Right lung (tissue), 10 donors: ENCODE measurements at places on chromosomes 3 and 15.

- no peak for DNase-seq
These were observed 4.8 kb downstream of the SACM1L start for GRCh38 chr3:45693941-45694521.

DNA sequence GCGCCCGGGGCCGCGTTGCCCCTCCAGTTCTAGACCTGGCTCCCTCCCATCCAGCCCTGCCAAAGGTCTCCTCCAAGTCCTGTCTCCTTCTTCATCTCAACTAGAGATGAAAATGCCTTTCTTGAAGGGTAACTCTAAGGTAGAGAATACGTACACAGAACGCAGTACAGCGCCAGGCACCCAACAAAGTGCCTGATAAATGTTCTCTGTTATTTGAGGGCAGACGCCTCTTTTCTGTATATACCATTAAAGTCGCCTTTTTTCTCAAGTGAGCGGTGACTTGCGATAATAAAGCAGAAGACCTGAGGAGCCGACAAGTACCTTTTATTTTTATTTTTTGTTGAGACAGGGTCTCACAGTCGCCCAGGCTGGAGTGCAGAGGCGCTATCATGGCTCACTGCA, 809 bp downstream of the CRTAP start:
- no peak for DNase-seq

DNA sequence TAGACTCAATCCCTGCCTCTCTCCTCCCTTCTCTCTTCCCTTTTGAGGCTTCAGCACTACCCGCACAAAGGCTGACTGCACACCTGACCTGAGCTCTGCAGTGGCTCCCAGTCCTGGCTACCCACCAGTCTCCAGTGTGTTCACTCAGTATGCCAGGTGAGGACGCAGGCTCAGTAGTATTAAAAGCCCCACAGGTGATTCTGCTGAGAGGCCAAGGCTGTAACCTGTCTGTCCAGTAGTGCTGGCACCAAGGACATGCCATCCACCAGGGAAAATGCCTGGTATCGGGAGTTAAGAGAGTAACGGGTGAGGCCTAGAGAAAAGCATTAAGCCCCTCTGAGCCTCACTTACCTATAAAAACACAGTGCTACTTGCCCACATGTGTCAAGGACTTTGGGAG, 20.9 kb downstream of the FYCO1 start:
- no peak for DNase-seq

DNA sequence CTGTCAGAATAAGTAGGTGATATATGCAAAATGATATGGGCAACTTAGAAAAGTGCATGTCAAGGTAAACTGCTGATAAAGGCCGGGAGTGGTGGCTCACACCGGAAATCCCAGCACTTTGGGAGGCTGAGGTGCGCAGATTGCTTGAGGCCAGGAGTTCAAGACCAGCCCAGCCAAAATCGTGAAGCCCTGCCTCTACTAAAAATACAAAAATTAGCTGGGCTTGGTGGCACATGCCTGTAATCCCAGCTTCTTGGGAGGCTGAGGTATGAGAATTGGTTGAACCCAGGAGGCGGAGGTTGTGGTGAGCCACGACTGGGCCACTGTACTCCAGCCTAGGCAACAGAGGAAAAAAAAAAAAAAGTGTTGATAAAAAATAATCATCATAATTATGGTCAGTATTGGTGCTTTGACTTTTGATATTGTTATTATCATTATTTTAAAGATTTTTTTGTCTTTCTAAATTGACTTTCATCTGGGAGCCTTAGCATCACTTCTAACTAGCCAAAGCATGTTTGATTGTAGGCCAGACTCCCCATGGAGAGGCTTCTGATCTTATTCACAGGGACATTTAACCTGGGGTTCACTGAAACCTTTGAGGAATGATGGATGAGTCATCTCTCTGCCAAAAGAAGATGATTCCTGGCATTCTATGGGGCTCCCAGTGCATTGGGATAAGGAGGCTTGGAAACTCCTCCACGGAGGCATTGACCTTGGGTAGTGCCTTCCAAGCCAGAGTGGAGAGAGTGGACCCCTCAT, 5.6 kb downstream of the ZBTB38 start:
- DNase-seq = no peak

GRCh38 chr3:12630292-12630691, 33.6 kb downstream of the RAF1 start:
- DNase-seq = no peak

DNA sequence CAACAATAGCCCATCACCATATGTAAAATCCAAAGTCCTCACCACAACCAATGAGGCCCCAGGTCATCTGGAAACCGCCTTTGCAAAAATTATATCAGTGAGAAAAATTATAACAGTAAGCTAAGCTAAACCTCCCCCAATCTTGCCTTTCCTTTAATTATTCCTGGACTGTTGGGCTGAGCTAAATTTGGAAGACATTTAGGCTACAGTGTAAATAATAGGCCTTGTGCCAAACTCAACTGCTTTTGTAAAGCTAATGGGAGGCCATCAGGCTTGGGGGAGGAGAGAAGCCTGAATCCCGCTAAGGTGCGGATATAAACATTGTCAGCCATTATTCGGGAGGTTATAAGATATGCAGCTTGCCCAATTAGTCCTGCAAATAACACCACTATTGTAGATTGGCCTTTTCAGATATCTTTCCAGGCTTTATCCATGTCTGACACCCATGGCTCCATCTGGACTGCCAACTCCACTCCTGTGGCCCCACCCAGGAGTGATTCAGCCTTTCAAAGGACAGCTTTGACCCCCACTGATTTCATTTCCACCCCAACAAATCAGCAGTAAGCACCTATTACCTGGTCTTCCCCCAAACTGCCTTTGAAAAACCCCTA, 53.0 kb upstream of the CA12 start:
- DNase-seq = peak; percentile 38

DNA sequence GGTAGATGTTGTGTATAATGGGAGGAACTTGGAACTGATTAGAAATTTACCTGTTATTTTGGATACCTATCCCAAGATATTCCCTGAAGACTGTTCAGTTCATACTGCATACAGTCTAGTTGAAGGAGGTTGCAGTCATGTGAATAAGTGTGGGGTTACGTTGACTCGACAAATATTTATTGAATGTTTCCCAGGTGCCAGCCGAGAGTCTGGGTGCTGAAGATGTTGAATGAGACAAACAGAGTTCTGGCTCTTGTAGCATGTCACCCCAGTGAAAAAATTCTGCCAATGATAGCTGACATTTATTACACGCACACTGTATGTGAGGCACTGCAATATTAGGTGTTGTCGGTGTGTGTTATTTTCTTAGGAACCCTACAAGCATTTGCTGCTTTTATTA, 176.0 kb downstream of the KCNMB2 start:
- no peak for DNase-seq

- no peak for DNase-seq
These were observed 16.6 kb downstream of the ANKRD28 start for GRCh38 chr3:15781131-15781530.

DNA sequence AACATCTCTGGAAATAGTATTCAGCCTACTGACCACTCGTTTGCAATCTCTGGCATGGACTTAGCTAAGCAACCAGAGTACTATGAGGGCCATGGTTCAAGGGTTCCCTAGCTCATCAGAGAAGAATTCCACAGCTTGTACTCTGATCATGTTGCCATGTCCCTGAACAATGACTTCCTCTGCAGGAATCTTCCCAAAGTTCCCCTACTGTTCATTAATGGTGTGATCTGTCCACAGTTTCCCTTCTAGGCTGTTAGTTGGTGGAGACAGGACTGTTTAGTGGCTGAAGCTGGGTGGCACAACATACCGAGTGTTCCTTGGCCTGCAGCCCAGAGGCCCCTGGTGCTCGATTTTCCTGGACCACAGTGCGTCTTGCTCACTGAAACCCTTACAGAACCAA, 44.4 kb upstream of the GALNT15 start:
- DNase-seq = no peak

DNA sequence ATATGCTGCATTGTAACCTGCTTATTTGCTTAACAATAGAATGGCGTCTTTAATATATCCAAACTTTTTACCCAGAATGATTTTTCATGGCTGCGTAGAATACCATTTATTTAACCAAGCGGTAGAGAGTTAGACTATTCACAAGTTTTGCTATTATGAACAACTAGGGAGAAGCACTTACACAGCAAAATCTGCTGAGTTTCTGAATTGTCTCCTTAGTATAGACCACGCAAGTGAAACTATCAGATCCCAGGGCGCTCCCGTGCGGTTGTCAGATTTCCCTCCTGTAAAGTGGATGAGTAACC, 12.6 kb upstream of the ADPGK start:
- no peak for DNase-seq

- DNase-seq = no peak
These were observed 65.4 kb upstream of the TBC1D23 start for GRCh38 chr3:100195375-100195774.

DNA sequence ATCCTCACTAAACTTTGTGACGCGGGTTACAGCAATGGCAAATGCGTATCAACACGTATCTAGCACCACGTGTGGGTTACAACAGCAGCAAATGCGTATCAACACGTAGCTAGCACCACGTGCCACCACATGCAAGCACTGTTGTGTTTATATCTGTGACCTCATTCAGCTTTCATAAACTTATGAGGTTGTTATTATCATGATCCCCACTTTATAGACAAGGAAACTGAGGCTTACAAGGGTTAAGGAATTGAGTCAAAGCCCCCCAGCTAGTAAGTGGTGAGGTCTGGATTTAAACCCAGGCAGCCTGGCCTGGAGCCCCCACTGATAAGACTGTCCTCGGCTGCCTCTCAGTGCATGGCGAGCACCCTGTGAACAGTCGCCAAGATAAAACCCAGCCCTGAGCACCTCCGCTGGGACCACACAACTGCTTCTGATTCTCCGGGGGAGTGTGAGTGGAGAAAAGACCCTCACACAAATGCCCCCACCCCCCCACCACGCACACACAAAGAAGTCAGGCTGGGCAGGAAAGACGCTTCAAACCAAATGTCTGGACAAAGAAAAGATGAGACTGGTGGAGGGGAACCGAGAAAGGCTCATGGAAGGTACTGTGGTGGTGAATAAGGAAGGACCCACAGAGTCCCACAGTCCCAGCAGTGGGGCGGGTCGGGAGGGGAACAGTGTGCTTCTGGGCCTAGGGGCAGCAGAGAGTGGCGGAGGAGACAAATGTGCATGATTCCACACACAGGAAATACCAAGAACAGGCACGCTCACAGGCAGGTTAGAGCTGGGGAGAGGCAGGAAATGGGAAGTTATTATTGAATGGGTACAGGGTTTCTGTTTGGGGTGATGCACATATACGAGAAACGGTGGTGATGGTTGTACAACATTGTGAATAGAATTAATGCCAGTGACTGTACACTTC, 173.4 kb downstream of the XXYLT1 start:
- no peak for DNase-seq

DNA sequence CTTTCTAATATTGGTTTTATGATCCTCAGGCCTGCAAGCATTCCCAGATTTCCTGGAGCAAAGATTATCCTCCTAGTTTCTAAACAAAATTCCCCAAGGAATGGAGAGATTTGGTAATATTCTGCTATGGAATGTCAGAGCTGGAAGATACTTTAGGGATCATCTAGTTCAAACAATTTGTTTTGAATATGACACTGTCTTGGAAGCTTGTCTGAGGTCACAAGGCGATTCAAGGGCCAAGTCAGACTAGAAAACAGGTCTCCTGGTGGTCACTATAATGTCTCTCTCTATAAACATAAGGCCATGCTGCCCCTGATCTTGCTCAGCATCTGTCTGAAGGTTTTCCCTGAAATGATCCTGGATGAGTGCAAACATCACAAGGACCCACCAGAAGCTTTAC, 143.4 kb upstream of the BCL6 start:
- no peak for DNase-seq

- no peak for DNase-seq
These were observed 70.8 kb upstream of the PSMD6 start for GRCh38 chr3:64093825-64094712.

DNA sequence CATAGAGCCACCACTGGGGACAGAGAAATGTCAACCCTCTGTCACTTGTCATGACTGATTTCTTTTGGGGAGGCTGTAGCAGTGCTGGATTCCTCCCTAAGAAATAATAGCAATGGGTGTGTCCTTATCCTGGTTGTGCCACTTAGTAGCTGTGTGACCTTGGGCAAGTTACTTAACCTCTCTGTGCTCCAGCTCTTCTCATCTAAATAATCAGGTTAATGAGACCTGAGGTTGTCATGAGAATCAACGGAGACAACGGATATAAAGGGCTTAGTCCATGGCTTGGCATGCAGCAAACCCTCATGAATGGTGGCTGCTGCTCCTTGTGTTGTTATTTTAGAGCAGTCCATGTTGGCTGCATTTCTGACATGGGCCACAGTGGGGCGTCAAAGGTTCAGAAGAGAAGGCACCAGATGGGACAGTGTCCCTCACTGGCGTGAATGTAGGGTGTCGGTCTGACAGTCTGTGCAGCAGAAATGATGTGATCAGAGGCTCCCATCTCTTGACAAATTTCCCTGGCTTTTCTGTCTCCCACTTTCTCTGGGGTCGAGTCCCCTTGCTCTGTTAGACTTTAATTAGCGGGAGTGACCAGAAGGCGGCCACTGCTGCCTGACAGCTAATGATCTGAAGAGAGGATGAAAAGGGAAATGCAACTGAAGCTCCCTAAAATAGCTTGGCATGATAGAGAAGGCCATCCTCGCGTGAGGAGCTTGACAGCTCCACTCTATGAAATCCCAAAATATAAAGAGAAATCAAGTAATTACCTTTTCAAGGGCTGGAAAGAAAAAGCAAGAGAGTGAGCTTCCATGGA, 209.4 kb downstream of the CADPS start:
- DNase-seq = peak; percentile 26

DNA sequence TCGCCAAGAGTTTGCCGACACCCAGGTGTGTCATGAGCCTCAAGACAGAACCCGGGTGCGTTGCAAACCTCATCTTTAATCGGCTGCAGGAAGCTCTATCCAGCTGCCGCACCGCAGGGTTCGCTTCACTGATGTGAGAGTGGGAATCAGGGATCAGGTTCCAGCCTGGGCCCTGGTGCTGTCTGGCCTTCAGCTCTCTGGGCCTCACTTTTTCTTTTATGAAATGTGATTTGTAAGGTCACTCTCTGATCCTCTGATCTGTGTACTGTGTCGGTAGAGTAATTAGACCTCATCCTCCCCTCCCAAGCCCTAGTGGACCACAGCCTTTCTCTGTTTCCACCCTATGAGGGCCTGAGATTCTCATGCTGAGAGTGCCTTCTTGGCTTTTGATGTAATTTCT, 202.8 kb upstream of the UBE2E1 start:
- DNase-seq = no peak
